ENCODE measurements at places on chromosomes 13 and 19.

DNA sequence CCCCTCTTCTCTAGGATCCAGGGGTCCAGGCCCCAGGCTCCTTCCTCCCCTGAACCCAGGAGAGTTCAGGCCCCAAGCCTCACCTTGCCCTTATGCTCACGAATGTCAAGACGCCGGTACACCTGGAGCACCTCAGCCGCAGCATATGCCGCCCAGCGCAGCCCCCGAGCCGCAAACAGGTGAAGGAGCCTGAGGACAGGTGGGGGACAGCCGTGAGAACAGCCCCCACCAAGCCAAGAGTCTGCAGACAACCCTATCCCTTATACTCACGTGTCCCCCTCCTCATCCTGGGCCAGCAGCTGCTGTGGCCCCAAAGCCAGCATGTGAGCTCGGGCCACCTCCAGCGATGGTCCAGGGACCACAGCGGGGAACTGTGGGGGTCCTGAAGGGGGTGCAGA lies 3.7 kb downstream of the NFKBID start:
- DNase-seq, result no peak

DNA sequence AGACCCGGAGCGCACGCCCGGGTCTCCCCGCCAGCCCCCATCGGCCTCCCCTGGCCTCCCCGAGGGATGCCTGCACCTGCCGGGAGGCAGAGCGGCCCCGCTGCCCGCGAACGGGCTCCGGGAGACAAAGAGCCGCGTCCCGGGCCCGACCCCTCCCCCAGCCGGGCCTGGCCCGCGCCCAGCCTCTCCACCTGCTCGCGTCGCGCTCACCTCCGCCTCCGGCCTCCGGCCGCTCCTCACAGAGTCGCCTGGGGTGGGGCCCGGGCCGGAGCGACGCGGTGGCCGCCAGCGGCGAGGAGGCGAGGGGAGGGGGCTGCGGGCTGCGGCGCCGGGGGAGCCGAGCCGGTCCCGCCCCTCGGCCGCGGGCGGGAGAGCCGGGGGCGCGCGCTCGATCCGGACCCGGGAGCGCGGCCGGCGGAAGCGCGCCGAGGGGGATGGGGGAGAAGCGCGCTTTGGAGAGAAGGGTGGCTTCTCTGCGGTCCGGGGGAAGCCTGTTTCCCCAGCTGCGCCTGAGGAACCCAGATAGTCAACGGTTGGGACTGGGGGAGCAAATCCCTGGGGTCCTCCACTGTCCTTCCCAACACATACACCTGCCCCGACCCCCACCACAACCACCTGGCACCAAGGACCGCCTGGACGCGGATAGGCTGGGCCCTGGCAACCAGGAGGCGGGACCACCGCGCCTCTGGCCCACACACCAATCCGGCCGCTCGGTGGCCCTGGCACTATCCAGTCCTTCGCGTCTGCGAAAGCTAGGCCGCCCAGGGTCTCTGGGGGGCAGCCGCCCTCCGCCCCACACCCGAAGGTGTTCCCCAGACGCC lies at the start of gene PRR36:
Gene PRR36 (minus strand): TSS at position 315 of the 821 bp plus-strand sequence. CDS start 701 bp downstream, outside the sequence.
- DNase-seq, result peak; percentile 36

DNA sequence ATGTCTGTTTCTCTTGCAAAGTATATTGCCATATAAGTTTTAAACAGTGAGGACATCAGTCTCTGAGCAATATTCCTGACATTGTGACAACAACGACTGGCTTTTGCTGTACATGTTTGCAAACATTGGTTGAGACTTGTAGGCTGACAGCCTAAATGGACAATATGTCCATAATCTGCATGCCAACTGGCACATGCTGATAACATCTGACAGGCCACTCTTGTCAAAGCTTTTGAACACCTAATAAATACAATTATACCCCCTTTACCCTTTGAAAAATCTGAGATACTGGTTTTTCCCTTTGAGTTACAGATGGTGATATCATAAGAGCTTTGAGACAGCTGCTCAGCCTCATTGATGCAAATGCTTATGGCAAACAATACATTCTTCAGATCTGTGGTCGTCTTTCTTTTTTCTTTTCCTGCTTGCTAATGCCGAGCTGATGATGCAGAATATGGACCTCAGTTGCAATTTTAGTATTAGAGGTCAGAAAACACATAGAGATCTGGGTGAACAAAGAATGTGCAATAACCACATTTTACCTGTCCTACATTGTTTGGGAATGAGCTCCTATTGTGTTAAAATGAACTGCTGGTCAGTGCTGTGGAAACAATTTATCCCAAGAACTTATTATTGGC lies 114.9 kb downstream of the RFC3 start:
- peak; percentile 26 for DNase-seq

DNA sequence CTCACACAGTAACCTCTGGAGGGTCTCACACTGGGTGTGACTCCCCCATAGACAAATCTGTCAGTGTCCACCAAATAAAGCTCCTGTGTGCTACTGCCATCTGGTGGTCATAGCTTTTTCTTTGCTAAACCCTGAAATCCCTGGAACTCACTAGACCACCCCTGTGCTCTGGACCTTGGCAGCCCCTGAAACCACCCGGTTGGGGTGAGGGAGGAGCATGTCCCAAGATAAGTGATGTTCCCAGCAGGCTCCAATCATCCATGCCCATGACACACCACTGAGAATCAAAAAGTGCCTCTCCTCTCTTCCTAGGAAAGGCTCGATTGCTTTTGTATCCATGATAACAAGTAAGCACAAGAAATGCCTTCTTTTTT lies 6.5 kb upstream of the HSD17B14 start:
- DNase-seq, result peak; percentile 50

DNA sequence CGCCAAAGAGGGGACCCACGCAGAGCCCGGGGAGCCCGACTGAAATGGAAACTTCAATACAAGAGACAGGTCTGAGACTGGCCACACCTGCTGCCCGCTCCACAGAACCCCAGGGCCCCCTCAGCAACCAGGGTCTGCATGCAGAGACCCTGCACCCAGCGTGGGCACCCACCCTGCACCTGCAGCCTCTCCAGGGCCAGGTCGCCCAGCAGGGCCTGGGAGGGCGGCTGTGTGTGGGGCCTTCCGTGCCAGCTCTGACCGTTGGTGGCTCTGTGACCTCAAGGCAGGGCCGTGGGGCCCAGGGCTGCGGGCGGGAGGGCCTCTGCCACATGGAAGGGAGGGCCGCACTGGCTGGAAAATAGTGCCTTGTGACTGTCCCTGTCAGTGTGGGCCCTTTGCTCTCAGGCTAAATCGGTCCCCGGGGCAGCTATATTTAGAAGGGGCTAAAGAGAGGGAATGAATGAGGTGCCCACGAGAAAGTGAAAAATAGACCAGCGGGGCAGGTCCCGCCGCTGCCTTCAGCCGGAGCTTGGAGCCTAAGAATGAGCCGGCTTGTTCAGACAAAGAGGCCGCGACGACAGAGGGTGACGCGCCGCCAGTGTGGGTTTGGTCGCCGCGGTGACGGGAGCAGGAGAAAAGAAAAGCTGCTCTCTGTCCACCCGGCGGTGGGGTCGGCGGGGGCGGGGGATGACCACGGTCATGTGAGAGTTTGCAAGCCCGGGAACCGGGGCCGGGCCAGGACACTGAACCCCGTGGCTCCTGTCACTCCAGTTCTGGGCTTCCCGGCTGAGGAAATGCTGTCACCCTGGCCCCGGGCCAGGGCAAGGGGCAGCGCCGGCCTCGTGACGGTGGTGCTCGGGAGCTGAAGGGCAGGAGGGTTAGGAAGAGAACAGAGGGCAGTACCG lies 70.5 kb downstream of the GADD45B start:
- DNase-seq, result peak; percentile 58

DNA sequence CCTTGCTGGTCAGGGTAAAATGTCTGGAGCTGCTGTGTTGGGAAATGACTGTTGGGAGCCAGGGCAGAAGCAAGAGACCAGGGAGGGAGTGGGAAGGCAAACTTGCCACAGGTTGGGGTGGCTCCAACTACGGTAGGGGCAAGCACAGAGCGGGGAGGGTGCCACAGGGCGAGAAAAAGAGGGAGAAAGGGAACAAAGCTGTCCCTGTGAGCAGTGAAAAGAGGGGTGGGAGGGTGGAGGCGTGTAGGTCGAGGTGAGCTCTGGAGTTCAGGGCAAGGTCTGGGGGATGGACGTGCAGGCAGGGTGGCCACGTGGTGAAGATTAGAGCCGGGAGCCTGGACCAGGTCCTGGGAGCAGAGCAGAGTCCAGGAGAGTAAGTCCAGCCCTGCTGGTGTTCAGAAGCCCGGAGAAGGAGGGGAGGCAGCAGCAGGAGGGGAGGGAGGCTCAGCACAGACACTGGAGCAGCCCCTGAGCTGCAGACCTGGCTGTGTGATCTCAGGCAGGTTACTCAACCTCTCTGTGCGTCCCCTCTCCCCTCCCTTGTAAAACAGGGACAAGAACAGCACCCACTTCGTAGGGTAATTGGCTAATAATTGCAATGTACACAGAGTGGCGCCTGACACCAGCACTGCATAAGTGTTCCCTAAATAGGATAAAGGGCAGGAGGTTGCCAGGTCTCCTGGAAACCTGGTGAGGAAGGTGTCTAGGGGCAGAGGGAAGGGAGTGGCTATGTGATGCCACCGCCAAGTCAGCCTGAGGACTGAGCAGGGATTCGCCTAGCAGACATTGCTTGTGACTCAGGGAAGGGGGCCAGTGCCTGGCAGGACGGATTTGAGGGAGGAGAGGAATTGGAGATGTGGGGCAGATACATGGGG lies 3.2 kb upstream of the POLR2E start:
- DNase-seq, result peak; percentile 38

DNA sequence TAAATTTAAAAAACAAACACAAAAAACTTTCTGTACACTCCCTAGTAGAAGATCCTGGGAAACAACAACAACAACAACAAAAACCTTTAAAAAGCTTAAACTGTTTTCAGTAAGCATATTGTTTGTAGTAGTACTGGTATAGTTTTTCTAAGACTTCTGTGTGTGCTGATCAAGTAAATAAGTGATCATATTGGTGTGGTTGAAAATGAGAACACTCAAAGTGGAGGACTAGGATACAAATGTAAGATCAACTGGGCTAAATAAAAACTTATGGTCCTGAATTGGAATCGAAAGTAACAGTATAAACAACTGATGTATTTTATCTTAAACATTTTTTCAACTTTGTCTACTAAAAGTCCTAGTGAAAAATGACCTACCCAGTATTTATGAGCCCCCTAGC lies 135.5 kb downstream of the FOXO1 start:
- DNase-seq, result no peak

GRCh38 chr13:59733744-59734143 lies 430.0 kb downstream of the DIAPH3 start:
- DNase-seq, result no peak

- DNase-seq, result no peak
Measured at GRCh38 chr19:16175954-16176353, 2.6 kb upstream of the CIB3 start.

DNA sequence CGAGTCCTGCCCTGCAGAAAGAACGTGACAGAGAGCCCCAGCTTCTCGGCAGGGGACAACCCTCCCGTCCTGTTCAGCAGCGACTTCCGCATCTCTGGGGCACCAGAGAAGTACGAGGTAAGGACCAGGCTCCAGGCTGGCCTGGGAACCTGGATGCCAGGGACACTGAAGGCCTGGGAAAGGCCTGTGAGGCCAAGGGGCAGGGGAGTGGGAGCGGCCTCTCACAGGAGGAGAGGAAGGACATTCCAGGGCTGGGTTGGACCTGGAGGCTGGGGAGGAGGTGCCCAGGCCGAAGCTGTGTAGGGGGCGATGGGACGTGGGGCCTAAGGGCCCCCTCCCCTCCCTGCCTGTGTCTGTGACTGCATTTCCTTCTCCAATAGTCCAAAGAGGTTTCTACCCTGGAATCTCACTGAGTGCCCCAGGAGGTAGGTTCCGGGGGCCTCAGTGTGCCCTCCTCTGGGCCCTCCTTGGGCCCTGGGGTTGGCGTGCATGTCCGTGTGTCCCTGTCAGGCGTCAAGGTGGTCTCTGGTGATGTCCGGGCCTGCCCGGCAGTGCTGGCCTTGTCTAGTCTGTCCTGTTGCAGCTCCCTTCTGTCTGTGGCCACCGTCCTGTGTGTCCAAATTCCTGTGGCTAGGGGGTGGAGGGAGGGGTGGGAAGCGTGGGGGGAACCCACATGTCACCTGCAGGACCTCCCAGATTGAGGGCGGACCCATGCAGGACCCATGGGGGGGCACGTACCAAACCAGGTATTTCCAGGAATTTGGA lies 16.9 kb upstream of the CD22 start:
- DNase-seq, result no peak

DNA sequence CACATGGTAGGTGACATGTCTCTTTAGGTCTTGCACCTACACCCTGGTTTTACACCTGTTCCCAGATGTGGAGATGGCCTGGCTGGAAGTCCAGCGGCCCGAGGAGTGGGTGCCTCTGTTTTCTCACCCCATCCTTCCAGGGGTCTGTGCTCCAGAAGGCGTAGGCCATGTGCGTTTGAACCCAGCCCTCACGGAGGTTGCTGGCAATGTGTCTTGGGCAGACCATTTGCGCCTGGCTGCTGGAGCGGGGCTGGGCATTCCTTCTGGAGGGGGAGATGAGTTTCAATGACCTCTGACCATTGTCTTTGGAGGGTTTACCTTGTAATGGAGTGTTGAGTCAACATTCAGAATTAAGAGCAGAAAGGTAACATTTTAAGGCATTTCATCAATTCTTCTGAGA lies 54.8 kb upstream of the ZNF536 start:
- no peak for DNase-seq

GRCh38 chr19:11641244-11641643 lies 44.0 kb downstream of the ZNF627 start:
- no peak for DNase-seq

GRCh38 chr19:37594982-37595382 lies 306 bp downstream of the ZNF540 start:
- DNase-seq, result no peak

DNA sequence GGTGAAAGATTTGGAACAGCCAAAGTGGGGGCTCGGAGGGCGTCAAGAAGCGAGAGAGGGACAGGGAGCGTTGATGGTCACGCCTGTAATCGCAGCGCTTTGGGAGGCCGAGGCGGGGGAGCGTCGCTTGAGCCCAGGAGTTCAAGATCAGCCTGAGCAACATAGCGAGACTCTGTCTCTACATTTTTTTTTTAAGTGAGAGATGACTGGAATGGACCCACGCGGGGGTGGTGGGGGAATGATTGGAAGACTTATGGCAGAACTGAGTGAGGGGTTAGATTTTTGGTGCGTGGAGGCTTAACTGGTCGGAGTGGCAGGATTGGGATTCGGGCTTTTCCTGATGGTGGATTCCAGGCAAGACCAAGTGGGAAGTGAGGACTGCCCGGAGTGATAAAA lies 725 bp downstream of the PSMD8 start:
- peak; percentile 39 for DNase-seq

Measured in M059J (cell line).